ENCODE measurements at places on chromosomes 3 and 15.

DNA sequence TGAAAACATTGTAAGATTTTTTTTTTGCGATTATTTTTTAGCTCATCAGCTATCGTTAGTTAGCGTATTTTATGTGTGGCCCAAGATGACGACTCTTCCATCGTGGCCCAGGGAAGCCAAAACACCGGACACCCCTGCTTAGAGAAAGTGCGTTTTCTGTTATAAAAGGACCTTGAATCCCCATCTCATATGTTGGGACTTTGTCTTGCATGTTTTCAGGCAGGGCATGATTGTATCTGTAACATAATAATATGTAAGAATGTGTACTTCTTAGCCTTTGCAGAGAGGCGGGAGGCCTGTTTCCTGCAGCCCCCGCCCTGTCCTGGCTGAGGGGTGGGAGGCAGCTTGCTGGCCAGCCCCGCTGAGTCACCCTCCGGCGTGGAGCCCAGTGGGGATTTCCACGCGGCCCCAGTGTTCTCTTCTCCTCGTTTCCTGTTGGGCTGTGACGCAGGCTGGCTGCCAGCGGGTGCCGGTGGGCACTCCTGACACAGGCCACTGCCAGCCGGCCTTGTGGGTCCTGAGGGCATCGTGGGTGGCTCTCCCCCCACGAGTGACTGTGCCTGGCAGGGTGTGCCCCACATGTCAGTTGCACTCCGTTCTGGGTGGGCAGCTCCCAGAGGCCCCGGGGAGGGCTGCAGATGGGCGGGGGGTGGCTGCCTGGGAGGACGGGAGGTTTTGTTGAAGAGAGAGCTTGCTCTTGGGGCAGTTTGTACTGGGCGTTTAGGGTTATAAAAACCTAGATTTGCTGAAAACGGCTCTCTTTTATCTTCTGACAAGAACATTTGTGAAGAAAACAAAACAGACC, 55.6 kb downstream of the SMAD3 start:
- peak; percentile 67 for DNase-seq

DNA sequence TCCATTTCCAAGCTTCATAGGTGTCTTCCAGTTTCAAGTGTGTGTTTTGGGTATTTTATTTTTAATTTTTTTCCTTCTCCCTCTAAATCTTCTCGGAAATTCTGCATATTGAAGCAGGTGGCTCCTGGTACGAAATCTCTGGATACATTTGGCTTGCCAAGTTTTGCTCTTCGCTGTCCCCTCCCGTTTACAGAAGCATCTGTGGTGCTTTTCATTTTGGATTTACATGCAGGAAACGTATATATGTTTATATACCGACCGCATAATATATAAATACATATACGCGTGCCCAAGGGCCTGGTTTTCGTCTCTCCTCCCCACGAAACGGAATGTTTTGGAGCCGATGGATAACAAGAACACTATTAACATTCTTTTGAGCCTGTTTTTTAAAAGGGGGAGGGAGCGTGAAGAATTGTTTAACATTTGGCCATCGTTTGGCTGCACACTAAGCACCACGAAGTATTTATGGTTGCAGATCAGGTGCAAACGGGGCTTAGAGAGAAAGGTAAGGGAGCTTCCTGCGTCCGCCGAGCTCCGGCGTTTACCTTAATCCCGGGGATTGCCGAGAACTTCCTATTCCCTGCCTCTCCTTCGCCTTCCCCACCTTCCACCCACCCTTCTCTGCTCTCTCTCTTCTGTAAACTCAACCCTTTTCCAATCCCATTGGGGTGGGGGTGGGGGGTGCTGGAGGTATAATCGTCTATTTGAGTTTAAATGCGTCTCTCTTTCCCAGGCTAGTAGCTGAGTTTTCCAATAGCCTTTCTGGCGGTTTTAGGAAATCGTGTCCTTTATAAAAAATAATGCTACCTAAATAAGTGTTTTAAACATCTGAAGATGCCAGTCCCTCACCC, 1.1 kb upstream of the NLGN1 start:
- DNase-seq: no peak

GRCh38 chr3:191783024-191783423, 322.1 kb downstream of the PYDC2 start:
- no peak for DNase-seq

DNA sequence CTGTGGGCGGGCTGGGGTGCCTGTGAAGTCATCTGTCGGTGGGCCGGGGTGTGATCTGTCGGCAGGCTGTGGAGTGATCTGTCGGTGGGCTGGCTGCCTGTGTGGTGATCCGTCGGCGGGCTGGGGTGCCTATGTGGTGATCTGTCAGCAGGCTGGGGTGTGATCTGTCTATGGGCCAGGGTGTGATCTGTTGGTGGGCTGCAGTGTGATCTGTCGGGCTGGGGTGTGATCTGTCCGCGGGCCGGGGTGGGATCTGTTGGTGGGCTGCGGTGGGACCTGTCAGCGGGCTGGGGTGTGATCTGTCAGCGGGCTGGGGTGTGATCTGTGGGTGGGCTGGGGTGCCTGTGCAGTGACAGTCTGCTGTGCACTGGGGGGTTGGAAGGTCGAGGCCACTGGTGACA, 204.5 kb downstream of the XXYLT1 start:
- no peak for DNase-seq

- no peak for DNase-seq
These were observed 68.0 kb downstream of the FBN1 start for GRCh38 chr15:48577469-48577868.

GRCh38 chr15:61974759-61975158, 85.5 kb downstream of the VPS13C start:
- DNase-seq: no peak

GRCh38 chr3:124837065-124837464, 50.1 kb downstream of the ITGB5 start:
- DNase-seq: no peak

Measured in activated CD4-positive, CD25-positive, alpha-beta regulatory T cell treated with anti-CD3 and anti-CD28 coated beads, Interleukin-2, amount 50 U/mL, for 16 hours (primary cell).